ENCODE measurements at places on chromosomes 13 and 19.

GRCh38 chr19:54551950-54552912, 21.4 kb upstream of the LILRA2 start:
- no peak for DNase-seq

- DNase-seq = no peak
Observed at GRCh38 chr19:32924200-32924599, 47.6 kb downstream of the CEP89 start.

- DNase-seq = no peak
Observed at GRCh38 chr19:57803594-57804325, 11.0 kb downstream of the ZNF552 start.

DNA sequence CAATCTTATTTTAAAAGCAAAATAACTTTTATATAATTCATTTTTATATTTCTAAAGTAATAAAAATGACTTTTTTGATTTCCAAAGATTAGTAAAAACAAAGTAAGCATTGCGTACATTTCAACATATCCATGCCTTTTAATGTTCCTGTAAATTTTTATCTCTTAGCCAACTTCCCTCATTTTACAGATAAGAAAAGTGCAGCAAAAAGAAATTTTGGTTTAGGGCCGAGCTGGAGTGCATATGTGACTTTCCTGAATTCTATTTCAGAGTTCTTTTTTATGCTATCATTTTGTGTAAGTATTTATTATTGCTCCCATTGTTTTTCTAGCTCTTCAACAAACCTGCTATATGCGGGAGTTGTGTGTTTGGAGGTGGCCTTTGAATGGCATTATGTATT, 195.3 kb downstream of the NHLRC3 start:
- no peak for DNase-seq

- DNase-seq = peak; percentile 79
Observed at GRCh38 chr19:45125975-45126493, 33.1 kb downstream of the PPP1R37 start.

GRCh38 chr19:45866400-45867176, 2.5 kb downstream of the FOXA3 start:
- DNase-seq = no peak

DNA sequence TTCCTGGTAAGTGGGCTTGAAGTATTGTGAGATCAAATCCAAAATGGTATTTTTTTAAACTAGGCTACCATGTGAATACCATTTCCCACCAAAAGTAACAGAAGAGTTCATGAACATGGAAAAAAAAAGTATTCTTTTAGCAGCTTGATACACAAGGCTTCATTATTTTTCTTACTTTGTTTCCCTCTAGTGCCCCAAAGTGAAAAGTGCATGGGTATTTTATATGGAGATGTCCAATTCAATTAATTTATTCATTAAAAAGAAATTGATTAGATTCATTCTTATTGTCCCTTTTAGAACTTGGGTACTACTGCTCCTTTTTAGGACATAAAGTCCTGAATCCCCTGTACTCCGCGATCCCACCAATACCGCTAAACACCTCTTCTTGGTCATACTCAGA, 28.6 kb upstream of the SCEL start:
- DNase-seq = no peak

DNA sequence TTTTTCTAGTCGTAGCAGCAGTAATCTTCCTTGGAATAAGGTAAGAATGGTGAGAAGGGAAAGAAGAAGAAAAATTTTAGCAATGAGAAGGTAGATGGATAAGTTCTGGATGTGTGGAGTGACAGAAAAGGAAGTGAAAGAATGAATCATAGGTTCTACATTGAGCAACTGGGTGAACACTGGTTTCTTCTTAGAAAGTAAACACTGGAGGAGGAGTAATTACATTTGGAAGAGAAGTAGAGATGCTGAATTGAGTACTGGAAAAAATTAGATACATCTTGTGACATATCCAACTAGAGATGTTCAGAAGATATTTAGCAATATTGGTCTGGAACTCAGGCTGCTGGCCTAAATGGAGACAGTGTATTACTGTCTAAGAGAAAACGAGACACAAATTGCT, 148.5 kb downstream of the GPC5 start:
- no peak for DNase-seq

- DNase-seq = no peak
Observed at GRCh38 chr13:34751044-34751443, 191.0 kb upstream of the NBEA start.

GRCh38 chr19:41646589-41647204, 19.8 kb upstream of the CEACAM4 start:
- peak; percentile 61 for DNase-seq

GRCh38 chr13:91153372-91153771, 194.1 kb upstream of the MIR17HG start:
- DNase-seq = no peak

GRCh38 chr19:33374236-33374714, 766 bp downstream of the CEBPG start:
- DNase-seq = peak; percentile 26

DNA sequence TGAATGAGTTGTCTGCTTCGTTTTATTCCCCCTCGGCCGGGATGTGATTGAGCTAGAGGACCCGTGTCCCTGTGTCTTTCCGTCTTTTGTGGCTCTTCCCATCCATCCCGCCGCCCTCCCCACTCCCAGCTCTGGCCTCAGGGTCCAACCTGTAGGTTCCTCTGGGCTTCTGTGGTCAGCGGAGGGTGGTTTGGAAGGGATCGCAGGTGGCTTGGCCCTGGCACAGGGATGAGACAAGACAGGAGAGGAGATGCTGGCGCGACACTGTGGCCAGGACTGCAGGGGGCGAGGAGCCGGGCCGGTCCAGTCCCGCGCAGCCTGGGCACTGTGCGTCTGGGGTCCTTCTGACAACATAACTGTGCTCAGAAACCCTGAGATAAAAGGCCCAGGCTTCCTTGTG, 2.0 kb downstream of the EVI5L start:
- DNase-seq = no peak

DNA sequence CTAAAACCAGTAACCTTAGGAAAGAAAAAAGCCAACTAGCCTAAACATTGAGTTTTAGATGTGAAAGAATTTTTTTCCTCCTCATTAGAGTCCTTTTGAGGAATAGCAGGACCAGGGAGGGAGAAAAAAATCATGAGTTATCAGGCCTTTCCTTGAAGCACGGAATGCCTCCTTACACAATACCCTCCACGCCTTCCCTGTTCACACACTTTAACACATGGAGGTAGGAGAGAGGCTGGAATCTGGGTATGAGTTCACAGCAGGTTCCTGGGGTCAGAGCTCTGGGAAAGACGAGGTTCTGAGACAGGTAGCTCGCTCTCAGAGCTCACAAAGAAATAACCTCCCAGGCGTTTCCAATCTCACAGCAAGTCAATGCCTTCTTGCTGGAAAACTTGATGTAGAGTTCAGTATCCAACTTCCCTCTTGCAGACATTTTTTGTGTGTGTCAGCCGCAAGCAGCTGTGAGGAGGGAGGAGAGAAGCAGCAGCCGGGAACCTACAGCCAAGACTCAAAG, 716 bp downstream of the ZNF573 start:
- DNase-seq = no peak

GRCh38 chr19:17125062-17125727, 49.6 kb downstream of the MYO9B start:
- no peak for DNase-seq

DNA sequence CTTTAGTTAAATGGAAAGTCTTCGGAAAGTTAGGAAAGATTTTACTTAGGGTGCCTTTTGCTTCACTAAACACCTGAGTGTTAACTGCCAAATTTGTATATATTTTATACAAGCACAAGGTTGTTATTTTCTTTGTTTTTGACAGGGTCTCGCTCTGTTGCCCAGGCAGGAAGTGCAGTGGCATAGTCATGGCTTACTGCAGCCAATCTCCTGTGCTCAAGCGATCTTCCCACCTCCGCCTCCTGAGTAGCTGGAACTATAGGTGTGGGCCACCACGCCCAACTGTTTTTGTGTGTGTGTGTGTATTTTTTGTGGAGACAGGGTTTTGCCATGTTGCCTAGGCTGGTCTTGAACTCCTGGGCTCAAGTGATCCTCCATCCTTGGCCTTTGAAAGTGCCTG, 16.2 kb downstream of the KCTD4 start:
- no peak for DNase-seq

DNA sequence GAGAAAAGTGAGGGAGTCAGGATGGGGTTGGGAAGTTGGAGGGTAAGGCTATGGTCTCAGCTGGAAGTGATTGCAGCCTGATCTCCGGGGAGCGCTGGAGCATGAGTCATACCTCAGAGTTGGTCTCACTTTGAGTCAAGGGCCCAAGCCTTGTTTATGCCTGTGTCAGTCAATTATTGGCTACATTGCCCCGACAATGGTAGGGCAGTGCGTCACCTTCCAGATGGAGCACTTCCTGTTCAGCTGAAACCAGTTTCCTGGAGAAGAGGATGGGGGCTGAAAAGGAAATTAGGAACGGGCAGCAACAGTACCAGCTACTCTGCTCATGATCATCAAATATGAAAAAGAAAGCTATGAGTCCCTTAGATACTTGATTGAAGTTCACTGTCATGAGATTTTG, 60.4 kb downstream of the ADGRE1 start:
- peak; percentile 41 for DNase-seq

DNA sequence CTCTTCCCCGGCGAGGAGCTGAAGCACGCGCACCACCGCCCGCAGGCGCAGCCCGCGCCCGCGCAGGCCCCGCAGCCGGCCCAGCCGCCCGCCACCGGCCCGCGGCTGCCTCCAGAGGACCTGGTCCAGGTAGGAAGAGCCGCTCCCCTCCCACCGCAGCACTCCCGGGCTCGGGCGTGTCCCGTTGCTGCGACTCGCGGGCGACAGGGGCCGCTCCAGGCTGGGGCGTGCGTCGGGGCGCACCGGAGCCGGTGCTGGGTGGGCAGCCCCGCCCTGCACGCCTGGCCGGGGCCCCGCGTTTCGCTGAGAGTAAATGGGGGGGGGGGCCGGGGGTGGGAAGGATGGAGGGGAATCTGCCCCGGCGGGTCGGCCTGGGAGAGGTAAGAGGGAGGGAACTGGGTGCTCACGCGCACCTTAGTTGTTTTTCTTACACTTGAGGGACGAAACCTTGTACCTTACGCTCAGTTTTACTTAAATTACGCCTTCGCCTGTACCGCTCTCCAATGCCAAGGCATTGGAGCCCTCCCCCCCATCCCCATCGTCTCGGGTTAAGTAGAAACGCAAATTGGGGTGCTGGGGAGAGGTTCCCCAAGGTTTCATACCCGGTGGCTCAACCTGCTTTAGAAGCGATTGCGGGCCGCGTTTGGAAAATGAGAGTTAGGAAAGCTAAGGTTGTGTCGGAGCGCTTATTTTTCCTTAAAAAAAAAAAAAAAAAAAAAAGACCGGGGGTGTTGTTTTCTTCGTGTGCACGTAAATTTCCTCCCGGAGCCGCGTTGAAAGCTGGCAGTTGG, 850 bp downstream of the KLF5 start:
- DNase-seq = peak; percentile 57

DNA sequence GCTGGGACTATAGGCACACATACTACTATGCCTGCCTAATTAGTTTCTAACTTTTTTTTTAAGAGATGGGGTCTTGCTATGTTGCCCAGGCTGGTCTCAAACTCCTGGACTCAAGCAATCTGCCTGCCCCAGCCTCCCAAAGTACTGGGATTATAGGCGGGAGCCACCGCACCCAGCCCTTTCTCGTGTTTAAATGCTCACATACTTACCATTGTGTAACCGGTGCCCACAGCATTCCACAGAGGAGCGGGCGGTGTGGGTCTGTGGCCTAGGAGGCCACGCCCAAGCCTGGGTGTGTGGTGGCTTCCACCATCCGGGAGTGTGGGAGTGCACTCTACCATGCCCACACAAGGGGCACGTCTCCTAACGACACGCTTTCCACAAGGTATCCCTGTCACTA, 7.7 kb downstream of the LMNB2 start:
- no peak for DNase-seq

GRCh38 chr19:34041925-34042521, 130.3 kb upstream of the LSM14A start:
- peak; percentile 90 for DNase-seq

DNA sequence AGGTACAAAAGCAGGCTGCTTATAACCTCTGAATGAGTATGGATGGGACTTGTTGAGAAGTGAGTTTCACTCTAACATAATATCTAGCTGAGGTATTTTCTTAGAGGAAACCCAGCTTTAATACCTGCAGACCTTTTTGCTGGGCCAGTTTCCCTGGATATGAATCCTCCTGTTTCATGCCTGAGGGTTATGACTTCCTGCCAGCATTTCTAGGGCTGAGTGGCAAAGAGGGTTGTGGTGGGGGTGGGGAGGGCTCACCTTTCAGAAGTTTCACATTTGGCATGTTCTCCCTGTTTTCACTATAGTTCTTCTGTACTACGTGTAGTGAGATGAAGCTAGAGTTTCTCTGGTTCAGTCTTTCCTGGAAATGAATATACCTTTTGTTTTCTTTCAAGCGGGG, 73.7 kb downstream of the LACC1 start:
- no peak for DNase-seq

DNA sequence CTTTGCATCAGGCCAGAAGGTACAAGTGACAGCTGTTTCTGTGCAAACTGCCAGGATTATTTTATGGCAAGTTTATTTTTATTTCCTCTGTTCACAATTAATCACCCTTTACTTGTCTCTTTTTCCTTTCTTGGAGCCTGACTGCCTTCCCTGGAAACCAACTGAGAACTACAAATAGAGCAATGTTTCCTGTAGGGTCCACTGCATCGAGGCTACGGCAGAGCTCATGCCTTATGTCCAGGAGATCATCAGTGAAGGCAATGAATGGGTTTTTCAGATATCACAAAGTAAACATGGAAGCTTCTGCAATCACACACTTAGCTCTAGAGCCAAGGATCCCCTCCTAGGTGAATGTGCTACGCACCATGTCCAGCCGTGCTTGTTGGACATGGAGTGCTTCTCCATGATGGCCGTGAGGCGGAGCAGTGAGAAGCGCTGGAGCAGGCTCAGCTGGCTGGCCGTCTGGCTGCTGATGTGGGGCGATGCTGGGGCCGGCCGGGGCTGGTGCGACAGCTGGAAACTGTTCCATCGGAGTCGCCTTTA, 110.9 kb downstream of the KL start:
- DNase-seq = no peak

DNA sequence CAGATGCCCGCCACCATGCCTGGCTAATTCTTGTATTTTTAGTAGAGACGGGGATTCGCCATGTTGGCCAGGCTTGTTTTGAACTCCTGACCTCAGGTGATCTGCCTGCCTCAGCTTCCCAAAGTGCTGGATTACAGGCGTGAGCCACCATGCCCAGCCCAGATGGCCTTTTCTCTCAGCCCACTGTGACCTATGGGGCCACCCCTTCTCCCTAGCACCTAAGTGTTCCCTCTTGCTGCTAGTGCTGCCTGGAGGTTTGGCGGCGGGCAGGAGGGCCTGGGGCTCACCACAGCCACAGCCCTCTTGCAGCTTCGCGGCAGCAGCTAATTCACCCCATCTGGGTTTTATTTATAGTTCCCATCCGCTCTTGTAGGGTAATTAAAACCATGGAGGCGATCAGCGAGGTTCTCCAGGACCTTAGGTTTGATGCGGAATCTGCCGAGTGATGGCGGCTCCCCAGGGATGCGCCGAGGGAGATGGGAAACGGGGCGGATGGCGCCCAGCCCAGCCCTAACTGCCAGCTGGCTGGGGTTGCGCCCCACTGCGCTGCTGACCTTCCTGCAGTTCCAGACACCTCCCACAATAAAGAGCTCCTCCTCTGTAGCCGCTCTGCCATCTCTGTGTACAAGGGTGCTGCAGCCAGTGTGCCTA, 3.3 kb downstream of the REX1BD start:
- no peak for DNase-seq

GRCh38 chr13:48188131-48188530, 44.9 kb upstream of the ITM2B start:
- DNase-seq = no peak

GRCh38 chr19:24166055-24166454, 79.1 kb downstream of the ZNF254 start:
- DNase-seq = no peak

- no peak for DNase-seq
Observed at GRCh38 chr13:62357887-62358645, 942.4 kb upstream of the PCDH20 start.

Measured in stimulated activated CD4-positive, alpha-beta T cell treated with anti-CD3 and anti-CD28 coated beads, Interleukin-2, amount 100 ng/mL, for 24 hours (primary cell).